NCI-H526 (cell line): ENCODE measurements at places on chromosomes 7 and 10.

DNA sequence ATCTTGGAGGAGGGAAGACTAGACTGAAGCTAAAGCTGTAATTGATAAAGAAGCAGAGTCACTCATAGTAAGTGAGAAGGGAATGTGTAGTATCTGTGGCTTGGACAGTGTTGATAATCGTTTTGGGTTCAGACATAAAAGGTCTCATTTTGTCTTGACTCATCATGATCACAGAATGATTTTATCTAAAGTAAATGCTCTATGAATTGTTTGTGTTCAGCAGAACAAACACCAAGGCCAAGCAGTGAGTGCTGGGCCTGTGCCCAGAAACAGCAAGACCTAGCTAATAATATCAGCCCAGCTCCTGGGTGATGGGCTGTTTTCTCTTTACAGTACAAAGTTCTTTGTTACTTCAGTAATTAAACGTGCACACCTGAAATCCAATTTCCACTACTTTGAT lies 26.7 kb upstream of the CD36 start:
- DNase-seq = no peak

GRCh38 chr7:135512135-135512887 lies 2.4 kb upstream of the CNOT4 start:
- peak; percentile 88 for DNase-seq

GRCh38 chr7:55413442-55413841 lies 48.3 kb downstream of the LANCL2 start:
- no peak for DNase-seq

- no peak for DNase-seq
Measured at GRCh38 chr7:51220226-51220625, 96.4 kb downstream of the COBL start.

DNA sequence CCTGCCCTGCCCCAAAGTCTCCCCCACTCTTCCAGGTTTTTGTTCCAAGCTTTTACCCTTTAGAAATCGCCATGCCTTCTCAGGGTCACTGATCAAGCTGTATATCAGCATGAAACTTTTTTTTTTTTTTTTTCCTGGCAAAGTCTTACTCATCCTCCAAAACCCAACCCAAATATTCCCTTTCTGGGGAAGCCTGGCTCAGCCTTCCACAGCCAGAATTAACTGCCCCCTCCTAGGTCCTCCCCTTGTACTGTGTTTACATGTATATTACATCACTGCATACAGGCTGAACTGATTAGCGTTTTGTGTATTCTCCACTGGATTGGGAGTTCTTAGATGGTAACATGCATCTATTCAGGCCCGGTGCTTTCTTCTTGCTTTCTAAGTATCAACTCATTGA lies 4.6 kb upstream of the NOBOX start:
- DNase-seq = no peak

DNA sequence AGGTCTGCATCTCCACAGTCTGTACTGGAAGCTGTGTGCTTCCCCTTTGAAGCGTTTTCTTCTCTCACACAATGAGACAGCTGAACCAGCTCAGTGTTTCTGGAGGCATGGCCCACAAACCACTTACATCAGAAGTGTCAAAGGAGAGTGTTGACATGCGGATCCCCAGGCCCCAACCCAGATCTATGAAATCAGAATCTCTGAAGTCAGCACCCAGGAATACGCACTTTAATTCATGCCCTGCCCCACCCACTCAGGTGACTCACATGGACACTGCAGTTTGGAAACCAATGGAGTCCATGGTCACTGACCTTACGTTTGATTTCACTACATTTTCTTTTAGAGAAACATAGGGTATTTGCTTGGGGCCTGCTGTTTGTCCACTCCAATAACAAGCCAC lies 19.0 kb downstream of the TLL2 start:
- DNase-seq = no peak

DNA sequence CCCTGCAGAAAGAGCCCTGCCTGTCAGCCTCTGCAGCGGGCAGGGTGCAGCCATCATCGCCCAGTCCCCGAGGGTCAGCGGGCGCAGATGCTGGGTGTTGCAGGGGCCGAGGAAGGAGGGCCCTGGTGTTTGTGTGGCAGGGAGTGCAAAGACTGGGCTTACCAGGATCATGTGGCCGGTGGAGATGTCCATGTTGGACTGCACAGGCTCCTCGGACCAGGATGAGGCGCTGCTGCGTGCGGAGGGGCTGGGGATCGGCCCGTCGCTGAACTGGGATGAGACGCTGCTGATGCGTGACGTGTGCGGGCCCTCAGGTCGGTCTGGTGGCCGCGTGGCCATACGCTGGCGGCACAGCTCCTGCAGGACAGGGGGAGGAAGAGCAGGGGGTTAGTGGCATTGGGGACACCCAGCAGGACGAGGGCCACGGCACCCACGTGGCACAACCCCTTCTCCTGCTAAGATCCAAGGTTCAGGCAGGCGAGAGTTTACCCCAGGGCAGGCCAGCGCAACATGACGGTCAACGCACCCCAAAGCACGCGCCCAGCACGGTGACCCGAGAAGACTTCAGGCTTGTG lies 319.5 kb downstream of the DNAJB6 start:
- no peak for DNase-seq

GRCh38 chr7:929311-929711 lies 25.2 kb downstream of the ADAP1 start:
- no peak for DNase-seq

GRCh38 chr10:114685456-114685855 lies 27.4 kb upstream of the ABLIM1 start:
- DNase-seq = no peak

DNA sequence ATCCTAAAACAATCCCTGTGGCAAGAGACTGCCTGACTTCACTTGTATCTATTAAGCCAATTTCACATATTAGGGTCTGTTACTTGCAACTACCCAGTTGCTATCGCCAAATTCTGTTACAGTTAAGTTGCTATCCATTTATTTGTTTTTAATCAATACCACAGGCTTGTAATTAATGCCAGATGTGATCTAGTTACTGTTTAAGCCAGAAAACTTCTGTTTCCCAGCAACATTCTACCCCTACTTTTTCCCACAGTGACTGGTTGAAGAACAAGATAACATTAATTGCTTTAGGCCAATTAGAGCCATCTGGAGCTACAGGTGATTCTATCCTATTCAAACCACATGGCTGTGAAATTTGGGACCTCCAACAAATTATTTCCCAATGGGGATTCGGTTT lies 131.3 kb downstream of the ALOX5 start:
- no peak for DNase-seq

DNA sequence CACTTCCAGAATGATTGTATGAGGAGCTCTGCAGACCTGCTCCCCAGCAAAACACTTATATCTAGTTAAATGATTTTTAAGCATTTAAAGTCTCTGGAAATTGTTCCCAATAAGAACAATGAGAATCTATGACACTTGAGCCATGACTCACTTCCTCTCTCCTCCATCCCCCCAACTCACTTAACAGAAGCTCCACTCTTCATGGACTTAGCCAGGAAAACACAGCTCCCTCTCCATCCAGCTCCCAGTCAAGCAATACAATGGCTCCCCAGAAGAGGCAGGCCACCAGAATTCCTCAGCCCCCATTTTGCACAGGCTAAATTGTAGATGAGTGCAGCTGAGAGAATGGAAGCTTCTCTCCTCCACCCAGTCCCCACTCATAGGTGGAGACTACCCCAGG lies 27.0 kb downstream of the AOC1 start:
- DNase-seq = no peak

DNA sequence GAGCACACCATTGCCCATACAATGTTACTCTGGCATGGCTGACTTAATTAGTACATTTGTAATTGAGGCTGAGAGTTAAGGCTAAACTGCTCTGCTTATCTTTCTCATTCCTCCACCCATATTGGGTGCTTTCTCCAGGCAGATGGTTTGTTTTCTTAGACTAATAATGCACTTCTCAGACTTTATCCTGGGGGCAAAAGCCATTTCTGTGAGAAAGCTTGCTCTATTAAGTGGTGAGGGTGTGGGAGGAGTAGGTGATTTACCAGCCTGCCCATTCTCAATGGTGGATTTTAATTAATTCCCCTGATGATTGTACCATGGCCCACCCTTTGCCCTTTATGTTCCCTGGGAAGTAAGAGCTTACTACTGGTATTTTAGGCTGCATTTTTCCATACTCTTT lies 174.8 kb downstream of the FOXP2 start:
- no peak for DNase-seq

DNA sequence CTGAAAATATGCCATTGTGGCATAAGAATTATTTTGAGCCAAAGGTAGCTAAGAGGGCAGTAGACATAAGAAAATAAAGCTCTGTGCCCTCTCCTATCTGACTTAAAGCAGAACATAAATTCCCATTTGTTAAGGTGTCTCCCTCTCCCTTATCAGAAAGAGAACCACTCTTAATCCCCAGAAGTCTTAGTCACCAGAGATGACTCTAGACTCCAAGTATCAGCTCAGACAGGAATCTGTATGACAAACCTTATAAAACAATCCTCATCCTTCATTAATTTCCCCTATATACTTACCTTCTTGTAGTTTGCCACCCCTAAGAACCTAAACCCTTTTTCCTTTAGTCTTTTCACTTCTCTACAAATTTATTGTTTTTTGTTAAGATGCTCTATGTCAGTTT lies 21.8 kb upstream of the PIP4K2A start:
- no peak for DNase-seq

GRCh38 chr10:110409926-110410325 lies 87.8 kb upstream of the DUSP5 start:
- peak; percentile 30 for DNase-seq
